ENCODE measurements at places on chromosomes 2 and 18. TPM values are rescaled to one million over a fixed set of nuclear protein-coding genes. Genes with fewer than 3 reads are reported as not detected.

RABL2A gene
- total RNA-seq = 27.6 TPM

MALL gene
- total RNA-seq = 2.4 TPM

FTCDNL1 gene
- total RNA-seq = 4.1 TPM

SLC40A1 gene
- 11.1 TPM for total RNA-seq

NEU2 gene
- total RNA-seq = not detected

TRIM43B gene
- 0.36 TPM for total RNA-seq

C2orf72 gene
- 16.1 TPM for total RNA-seq

ZNF385B gene
- 10.5 TPM for total RNA-seq

PRKAG3 gene
- total RNA-seq = not detected

ANKRD30BL gene
- 33.8 TPM for total RNA-seq

RNF125 gene
- 2.5 TPM for total RNA-seq

MDH1B gene
- 5.0 TPM for total RNA-seq

IL36A gene
- not detected for total RNA-seq

LPIN1 gene
- 45.2 TPM for total RNA-seq

MOCOS gene
- total RNA-seq = 0.09 TPM
